ENCODE measurements at places on chromosomes 5 and 9. TPM values are rescaled to one million over a fixed set of nuclear protein-coding genes. Genes with fewer than 3 reads are reported as not detected.
A peak's percentile ranks its signal among the peaks of the same experiment; 100 is the strongest.

The ITGA1 gene
- 1.9 TPM for polyA plus RNA-seq

The IFNA2 gene
- polyA plus RNA-seq: not detected

The GFI1B gene
- polyA plus RNA-seq: not detected

The DNAH5 gene
- polyA plus RNA-seq: not detected

The CD74 gene
- polyA plus RNA-seq: 295 TPM

The KCNIP1 gene
- polyA plus RNA-seq: not detected

The TMEM232 gene
- polyA plus RNA-seq: 0.40 TPM

The LPAR1 gene
- not detected for polyA plus RNA-seq

GRCh38 chr5:74337254-74337983 lies 303.1 kb downstream of the ENC1 start:
- DNase-seq: no peak

DNA sequence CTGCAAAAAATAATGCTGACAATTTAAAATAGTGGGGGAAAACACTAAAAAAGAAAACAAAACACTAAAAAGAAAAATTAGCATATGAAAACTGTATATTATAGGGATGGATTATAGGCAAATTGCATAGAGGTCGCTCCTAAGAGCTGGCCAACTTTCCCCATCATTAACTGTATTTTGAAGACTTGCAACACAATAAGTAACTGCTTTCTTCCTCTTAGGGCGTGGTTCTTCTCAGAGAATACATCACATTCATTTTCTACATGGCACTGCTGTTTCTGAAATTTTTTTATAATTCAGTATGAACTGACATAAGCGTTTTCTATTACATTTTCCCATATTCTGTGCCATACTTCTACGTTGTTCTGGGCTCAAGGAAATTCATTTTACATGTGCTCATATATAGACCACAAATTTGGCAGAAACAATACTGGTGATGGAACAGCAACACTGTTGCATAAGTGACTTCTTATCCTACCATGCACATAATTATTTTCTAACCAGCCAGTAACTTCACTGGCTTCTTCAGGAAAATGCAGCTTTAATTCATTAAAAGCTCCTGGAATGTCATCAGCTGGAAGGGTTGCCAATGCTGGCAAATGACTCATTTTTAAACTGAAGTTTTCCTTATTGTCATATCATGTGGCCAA lies 171.2 kb upstream of the DMAC1 start:
- DNase-seq: no peak

- no peak for DNase-seq
Measured at GRCh38 chr5:108670591-108671289, 77.0 kb upstream of the FER start.

GRCh38 chr9:122442568-122442967 lies 35.2 kb downstream of the OR1J1 start:
- DNase-seq: no peak

- no peak for DNase-seq
Measured at GRCh38 chr5:43367453-43367852, 44.7 kb downstream of the CCL28 start.

GRCh38 chr9:137199411-137200121 lies 975 bp downstream of the TPRN start:
- no peak for DNase-seq

- peak; percentile 6 for DNase-seq
Measured at GRCh38 chr5:42514754-42515153, 91.5 kb downstream of the GHR start.

GRCh38 chr5:14829396-14829795 lies 42.2 kb downstream of the ANKH start:
- no peak for DNase-seq

DNA sequence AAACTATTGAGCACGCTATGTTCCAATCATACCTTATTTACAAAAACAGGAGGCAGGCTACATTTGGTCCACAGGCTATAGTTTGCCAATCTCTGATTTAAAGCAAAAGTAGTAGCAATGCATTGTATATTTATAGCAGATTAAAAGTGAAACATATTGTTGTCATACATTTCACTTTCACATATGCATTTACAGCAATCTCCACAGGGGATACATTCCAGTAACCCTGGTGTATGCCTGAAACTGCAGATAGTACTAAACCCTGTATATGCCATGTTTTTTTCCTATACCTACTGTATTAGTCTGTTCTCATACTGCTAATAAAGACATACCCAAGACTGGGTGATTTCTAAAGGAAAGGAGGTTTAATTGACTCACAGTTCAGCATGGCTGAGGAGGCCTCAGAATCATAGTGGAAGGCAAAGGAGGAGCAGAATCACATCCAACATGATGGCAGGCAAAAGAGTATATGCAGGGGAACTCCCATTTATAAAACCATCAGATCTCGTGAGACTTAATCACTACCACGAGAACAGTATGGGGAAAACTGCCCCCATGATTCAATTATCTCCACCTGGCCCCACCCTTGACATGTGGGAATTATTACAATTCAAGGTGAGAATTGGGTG lies 5.9 kb upstream of the CSF1R start:
- DNase-seq: no peak

- no peak for DNase-seq
Measured at GRCh38 chr9:136666372-136667213, 3.9 kb downstream of the EGFL7 start.

- peak; percentile 11 for DNase-seq
Measured at GRCh38 chr5:140131967-140132409, 6.3 kb downstream of the IGIP start.

- DNase-seq: no peak
Measured at GRCh38 chr9:18330401-18331309, 143.3 kb upstream of the ADAMTSL1 start.

DNA sequence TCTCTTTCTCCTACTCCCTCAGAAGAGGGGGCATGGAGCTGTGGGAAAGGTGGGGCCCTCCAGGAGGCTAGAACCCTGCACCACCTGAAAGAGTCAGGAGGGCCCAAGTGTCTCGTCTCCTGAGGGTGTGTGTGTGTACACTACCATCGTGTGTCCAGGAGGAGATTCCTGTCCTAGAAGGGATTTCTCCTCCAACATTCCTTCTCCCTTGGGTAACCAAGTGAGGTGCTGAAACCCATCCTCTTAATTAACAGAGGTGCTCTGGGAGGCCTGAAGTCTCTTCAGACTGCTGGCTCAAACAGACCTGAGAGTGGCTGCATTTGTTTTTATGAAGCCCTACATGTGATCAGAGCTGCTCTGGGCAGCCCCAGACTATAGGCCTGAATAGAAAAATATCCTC lies 61.1 kb upstream of the FAM169A start:
- no peak for DNase-seq

DNA sequence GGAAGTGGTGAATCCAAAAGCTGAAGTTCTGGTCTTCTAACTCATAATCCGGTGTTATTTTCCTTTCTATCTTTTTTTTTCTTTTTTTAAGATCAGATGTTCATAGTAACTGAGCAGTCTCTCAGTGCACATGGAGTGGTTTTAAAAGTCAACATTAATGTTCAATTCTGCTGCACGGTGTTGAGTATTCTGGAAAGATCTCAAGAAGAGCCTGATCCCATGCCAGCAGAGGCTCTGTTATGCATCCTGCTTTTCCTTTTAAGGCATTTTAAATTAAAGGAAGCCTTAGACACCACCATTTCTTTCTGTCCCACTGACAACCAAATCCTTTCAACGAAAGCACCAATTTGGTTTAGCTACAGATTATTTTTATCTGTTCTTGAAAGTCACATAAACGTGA lies 33.4 kb downstream of the SEMA5A start:
- no peak for DNase-seq

- no peak for DNase-seq
Measured at GRCh38 chr5:139226131-139226530, 28.0 kb upstream of the SIL1 start.

- DNase-seq: no peak
Measured at GRCh38 chr5:17761326-17761725, 127.1 kb downstream of the TAF11L14 start.

GRCh38 chr5:35924122-35924949 lies 14.1 kb downstream of the CAPSL start:
- DNase-seq: no peak

DNA sequence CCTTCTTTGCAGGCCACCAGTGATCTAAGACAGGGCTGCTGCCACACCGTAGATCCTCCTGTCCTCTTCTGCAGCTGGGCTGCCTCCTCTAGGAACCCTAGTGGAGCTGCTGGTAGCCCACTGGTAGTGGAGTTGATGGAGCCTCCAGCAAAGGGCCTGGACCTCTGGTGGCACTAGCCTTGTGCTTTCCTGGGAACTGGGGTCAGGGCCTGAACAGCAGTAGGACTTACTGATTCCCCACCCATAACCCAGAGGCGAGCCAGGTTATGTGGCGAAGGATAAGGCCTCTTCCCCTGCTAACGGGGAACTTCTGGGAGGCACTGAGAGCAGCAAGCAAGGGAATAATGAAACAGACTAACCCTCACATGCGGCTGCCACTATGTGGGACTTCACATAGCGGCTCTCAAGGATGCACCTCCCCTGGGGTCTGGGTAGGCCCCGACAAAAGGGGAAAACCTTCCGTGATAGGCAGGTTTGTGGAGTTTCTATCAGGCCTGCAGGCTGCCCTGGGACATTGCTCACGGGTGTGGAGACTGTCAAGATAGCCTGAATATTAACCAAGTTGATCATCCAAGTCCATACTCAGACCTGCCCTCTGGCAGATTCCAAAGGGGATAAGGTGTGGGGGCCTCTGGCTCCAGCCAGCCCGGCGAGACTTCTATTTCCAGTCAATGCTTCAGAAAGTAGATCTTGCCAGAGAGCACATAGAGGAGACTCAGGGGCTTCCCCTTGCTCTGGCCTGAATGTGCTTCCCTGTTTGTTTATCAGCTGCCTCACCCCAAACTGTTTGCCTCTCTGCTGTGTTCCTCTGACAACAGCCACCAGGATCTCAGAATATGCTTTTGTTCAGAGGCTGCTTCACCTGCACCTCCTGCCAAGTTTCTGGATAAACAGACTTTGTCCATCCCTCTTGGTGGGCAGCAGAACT lies 7.4 kb downstream of the SLC22A4 start:
- DNase-seq: no peak

DNA sequence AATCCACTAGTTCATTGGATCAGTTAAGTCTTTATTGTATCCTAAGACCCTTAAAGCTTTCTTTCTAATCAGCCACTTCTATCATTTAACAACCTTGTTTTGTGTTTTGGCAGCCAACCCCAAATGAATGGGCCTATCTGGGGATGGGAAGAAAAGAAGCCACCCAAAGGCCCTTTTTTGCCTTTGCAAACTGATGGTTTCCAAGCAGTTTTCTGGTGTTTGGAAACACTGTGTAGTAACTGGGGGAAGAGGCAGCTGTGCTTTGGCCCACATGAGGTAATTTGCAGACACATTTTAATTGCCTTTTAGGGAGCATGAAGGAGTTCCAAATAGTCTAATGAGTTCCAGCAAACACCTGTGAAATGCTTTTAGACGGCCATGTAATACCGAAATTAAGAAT lies 1751.3 kb upstream of the WWC1 start:
- no peak for DNase-seq
